ENCODE measurements at places on chromosomes 12 and 14. TPM values are rescaled to one million over a fixed set of nuclear protein-coding genes. Genes with fewer than 3 reads are reported as not detected.
A peak's percentile ranks its signal among the peaks of the same experiment; 100 is the strongest.

GRCh38 chr12:9673404-9674225, 4.1 kb downstream of the CLEC2D start:
- DNase-seq, result peak; percentile 44

GRCh38 chr12:119772431-119772830, 104.5 kb downstream of the PRKAB1 start:
- no peak for DNase-seq

GRCh38 chr12:15819644-15820437, 30.7 kb upstream of the EPS8 start:
- no peak for DNase-seq

DNA sequence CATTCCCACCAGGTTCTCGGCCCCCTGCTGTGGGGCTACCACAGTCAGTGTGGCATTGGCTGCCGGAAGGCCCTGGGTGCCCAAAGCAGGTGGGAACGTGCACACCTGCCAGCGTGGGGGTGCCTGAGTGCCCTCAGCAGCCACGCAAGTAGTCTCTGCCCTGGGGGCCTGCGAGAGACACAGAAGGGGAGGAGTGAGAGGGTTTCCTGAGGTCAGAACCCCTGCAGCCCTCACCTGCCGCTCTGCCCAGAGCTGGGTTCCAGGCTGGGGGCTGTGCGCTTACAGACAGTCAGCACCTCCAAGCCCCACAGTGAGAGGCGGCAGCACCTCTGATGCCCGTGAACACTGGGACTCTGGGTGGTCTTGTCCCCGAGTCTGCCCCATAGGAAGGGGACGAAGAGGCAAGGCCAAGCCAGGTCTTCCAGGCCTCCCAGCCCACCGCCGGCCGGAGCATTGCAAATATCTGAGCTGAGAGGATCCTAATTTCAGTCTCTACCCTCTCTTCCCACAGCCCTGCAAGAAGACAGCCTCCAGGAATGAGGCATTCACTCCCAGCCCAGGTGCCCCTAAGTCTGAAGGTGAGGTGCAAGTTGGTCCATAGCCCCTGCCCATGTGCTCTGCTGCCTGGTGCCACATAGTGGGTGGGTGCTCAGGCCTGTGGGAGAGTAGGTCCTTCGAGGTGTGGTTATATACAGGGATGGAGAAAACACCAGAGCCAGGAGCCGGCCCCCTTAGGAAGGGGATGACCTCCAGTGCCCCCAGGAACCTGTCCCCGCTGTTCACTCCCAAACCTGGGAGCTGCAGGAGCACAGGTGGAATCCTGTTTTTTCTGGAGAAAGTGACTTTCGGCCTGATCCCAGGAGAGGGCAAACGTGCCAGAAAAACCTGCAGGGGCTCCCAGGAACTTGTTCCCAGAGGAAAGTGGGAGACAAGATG, 291.1 kb upstream of the RTL1 start:
- no peak for DNase-seq

WSB2 gene
- 19.5 TPM for total RNA-seq

GRCh38 chr14:89067293-89067972, 243.0 kb downstream of the TTC8 start:
- no peak for DNase-seq

DNA sequence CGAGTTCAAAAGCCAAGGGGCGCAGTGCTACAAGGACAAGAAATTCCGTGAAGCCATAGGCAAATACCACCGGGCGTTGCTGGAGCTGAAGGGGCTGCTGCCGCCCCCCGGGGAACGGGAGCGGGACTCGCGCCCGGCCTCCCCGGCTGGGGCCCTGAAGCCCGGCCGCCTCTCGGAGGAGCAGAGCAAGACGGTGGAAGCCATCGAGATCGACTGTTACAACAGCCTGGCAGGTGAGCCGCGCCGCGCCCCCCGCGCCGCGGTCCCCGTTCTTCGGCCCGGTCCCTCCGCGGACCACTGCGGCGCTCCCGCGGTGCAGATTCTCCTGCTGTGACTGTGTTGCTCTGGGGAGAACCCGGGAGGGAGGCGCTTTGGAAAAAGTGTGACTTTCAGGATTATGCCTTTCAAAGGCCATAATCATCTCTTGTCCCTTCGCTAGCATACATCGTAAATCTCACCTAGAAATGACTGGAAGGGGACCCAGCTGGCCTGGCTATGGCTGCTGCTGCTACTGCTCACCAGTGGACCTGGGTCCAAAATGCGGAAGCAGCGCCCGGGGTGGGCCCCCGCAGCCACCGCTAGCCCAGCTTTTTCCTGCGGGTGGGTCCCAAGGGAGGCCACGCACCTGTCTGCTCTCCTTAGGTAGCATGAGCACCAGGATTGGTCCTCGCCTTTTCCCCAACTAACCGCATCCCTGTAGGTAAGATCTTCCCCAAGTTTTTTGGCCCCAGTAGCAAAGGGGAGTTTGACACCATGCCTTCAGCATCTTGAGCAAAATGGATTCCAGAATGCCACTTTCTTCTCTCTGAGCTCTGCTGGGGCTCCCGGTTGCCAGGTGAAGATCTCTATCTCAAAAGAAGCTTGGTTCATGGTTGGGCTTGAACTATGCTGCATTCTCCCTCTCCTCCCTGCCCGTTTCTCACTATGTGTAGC, 853 bp downstream of the TTC9 start:
- no peak for DNase-seq

DPPA3 gene
- not detected for total RNA-seq

GRCh38 chr12:70983692-70984091, 63.2 kb upstream of the PTPRR start:
- DNase-seq, result no peak

GRCh38 chr12:50440288-50440687, 39.6 kb downstream of the LARP4 start:
- DNase-seq, result no peak

SMCO3 gene
- not detected for total RNA-seq

TTC9 gene
- 5.4 TPM for total RNA-seq

DNA sequence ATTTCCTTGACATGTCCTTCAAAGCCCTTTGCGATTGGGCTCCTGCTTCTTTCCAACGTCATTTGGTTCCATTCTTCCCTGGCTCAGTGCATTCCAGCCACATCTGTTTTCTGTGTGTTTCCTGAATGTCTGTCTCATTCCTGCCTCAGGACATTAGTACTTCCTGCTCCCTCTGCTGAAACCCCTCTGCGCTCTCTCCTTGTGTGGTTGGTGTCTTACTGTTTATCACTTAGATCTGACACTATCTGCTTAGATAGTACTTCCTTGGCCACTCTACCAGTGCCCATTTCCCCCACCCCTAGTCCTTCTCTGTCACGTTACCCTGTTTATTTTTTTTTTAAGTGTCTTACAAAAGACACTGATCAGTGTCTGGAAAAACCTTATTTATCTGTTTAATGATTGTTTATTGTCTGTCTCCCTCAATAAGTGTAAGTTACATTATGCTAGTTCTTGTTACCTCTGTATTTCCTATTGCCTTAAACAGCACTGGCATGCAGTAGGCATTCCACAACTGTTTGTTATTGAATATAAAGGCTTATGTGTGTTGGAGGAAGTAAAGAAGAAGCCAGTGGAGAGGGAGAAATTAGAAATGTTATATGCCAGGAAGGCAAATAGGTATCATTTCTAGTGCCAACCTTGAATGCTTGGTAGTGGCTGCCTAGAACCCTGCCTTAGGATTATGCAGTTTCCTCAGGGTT, 21.5 kb downstream of the DYRK2 start:
- no peak for DNase-seq

GRCh38 chr12:26666286-26666685, 166.7 kb downstream of the ITPR2 start:
- no peak for DNase-seq

- no peak for DNase-seq
Observed at GRCh38 chr12:56676851-56677580, 11.1 kb downstream of the PTGES3 start.

ZCRB1 gene
- 35.7 TPM for total RNA-seq

DNA sequence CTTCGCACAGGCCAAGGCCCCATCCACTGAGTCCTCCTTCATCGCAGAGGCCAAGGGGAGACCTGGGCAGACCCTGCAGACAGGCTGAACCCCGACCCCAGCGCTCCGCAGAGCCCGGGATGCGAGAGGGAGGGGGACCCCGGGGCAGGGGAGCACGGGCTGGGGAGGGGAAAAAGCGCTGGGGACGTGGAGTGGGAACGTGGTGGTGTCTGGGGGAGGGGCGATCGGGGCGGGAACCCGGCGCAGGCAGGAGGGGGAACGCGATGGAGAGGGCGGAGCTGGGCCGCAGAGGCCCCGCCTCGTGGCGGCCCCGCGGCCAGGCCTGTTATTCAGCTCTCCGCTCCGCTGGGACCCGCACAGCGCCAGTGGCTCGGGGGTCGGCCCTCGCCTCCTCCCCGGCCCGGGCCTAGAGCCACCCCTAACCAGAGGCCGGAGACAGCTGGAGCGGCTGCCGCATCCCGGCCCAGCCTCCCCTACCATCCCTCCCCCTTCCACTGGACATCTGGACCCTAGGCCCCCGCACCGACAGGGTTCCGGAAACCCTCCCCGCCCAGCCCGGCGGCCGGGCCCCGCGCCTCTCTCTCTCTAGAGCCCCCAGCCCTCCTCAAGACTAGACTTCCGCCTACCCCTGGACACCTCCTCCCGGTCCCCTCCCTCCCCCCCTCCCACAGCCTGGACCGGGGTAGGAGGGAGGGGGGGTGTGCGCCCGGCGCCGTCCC, at the start of gene ARHGEF25:
Gene ARHGEF25, plus strand, starts transcription at position 328 of the 719 bp plus-strand sequence. CDS start 460 bp downstream, outside the sequence.
- DNase-seq, result no peak

OR6C2 gene
- not detected for total RNA-seq

INHBC gene
- 0.24 TPM for total RNA-seq

VWF gene
- not detected for total RNA-seq

ETFBKMT gene
- 1.0 TPM for total RNA-seq

TOMM20L gene
- 0.92 TPM for total RNA-seq

DNA sequence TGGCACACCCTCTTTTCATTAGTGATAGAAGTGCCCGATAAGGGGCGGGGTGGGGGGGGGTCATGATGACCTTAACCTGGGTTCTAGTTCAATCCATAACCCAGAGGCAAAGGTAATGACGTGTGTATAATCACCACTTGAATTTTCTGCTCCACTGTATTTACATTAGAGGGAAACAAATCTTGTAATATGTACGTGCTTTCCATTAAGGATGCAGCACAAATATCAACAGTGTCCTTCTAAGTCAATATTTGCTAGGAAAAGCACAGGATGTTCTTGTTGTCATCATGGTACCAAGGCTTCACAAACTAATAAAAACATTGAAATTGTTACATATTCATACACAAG, 121.2 kb upstream of the SLC38A2 start:
- no peak for DNase-seq

GRCh38 chr12:104204690-104205480, 10.7 kb upstream of the TXNRD1 start:
- no peak for DNase-seq

- DNase-seq, result no peak
Observed at GRCh38 chr14:73764406-73765280, 50.5 kb upstream of the PNMA1 start.

DNA sequence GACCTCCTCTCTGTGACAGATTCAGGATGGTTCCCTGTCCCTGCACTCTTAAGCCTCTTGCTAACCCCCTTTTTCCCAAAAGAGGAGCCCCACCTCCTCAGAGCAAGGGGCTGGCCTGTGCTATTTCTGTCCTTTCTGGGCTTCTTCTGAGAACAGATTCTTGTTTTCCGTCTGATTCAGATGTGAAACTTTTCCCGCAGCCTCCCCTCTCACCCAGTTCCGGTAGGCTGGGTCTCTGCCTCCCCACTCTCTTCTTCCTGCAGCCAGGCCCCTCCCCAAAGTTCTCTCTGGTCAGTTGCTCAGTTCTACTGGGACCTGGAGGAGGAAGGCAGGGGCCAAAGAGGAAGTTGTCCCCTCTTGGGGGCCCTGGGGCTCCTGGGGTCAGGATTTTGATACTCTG, 11.8 kb downstream of the PDE1B start:
- no peak for DNase-seq

FOXA1 gene
- total RNA-seq, result not detected

DNA sequence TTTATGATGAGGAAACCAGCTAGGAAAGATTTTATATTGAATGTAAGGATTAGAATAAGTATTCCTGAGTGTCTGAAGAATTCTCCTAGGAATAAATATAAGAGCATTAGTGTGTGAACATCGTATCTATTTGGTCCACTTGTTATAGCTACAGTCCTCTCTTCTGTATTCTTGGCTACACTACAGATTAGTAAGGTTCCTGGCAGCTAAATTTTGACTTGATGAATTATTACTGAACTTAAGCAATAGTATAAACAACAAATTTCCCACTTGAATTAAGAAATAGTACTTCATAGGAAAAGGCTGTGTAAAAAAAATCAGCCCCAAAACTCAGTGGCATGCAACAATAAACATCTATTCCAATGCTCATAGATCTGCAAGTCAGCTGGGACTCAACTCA, 138.4 kb upstream of the G2E3 start:
- DNase-seq, result no peak

DHRS2 gene
- not detected for total RNA-seq

LIN7A gene
- not detected for total RNA-seq

ASB2 gene
- 1.7 TPM for total RNA-seq

DNA sequence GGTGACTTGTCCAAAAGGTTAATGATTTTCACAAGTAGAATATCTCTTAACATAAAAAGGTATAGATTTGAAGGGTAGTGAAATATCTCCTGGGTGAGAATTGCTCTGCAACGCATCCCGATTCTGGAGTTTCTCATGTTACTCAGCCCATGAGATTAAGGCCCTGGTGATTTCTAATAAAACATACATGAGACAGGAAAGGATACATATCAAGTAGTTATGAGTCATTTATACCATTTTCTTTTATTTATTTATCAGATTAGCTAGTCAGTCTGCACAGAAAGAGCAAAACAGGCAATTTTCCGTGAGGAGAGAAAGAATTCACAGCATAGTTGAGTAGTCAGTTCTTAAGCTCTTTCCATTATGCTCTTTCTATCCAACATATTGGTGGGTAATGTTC, 535.6 kb upstream of the ATP2B1 start:
- DNase-seq, result no peak

TAS2R46 gene
- total RNA-seq, result 0.36 TPM

GRCh38 chr12:5191803-5192538, 148.3 kb downstream of the KCNA5 start:
- no peak for DNase-seq

DNA sequence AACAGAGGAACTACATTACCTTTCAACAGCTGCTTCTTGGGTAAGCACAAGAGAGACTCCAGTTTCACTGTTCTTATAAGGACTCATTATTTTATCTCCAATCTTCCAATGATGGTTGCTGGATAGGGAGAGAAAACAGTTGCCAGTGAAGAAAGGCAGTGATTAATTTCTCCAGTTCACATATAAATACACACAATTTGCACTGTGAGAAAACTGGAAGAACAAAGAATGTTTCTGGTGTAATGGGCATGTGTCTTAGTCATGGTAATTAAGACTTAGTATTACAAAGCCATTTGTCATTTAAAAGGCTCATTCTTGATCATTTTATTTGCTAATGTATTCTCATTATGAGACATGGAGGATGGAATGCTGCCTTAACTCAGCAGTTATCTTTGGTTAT, 78.0 kb upstream of the FAR2 start:
- DNase-seq, result no peak

FAM186B gene
- 1.0 TPM for total RNA-seq

- no peak for DNase-seq
Observed at GRCh38 chr14:39217214-39217879, 16.4 kb upstream of the MIA2 start.

Data from CD8-positive, alpha-beta T cell (primary cell).